ENCODE measurements at places on chromosomes 16 and 17.
A peak's percentile ranks its signal among the peaks of the same experiment; 100 is the strongest.

- no peak for DNase-seq
These were observed 2.9 kb downstream of the ORAI3 start for GRCh38 chr16:30951750-30952149.

DNA sequence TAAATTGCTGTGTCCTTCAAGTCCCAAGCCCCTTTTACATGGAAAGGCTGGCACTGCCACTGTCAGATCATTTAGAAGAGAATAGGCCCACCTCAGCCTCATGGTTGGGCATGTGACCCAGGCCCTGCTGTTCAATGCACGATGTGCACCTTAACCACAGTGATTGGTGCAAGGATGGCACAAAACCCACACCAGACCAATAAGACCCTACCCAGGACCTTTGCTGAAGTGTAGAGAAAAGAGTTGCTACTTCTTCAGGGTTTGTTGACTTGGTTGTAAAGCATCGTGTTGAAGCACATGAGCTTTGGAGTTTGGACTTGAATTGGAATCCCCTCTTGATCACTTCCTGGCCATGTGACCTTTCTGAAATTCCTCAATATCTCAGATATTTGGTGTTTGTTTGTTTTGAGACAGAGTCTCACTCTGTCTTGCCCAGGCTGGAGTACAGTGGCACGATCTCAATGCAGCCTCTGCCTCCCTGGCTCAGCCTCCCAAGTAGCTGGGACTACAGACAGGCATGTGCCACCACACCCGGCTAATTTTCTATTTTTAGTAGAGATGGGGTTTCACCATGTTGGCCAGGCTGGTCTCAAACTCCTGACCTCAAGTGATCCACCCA, 24.8 kb downstream of the DNAJA2 start:
- no peak for DNase-seq

- no peak for DNase-seq
These were observed 1.5 kb upstream of the ENGASE start for GRCh38 chr17:79073016-79073705.

GRCh38 chr16:87392821-87393679, 914 bp downstream of the MAP1LC3B start:
- no peak for DNase-seq

DNA sequence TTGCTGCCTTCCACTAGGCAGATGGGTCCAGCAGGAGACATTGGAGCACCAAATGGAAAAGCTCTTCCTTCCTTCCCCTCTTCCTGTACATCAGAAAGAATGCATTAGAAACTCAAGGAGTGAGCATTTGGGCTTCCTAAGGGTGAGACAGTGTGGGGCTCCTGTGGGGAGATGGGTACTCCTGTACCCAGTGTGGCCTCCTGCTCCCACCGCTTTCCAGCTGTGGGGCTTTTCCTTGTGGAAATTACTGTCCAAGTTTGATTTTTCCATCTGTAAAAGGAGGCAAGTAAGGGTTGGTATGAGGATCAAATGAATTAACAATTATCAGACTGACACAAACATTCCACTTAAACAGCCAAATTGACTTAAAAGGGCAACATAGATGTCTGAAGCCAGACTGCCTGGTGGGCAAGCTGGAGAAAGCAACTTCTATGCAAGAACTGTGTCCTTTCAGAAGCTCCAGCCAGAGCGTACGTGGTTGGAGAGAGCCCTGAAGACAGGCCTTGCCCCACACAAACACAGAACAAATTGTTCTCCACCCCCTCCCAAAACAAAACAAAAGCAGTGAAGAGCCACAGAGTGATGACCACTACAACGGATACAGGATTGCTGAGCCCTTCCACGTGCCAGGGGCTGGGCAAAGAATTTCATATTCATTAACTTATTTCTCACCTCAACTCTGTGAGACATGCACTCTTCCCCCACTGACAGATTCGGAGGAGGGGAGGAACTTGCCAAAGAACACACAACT, 23.1 kb upstream of the ALDH3A1 start:
- no peak for DNase-seq

- DNase-seq = no peak
These were observed 113.2 kb upstream of the MAF start for GRCh38 chr16:79713609-79714309.

DNA sequence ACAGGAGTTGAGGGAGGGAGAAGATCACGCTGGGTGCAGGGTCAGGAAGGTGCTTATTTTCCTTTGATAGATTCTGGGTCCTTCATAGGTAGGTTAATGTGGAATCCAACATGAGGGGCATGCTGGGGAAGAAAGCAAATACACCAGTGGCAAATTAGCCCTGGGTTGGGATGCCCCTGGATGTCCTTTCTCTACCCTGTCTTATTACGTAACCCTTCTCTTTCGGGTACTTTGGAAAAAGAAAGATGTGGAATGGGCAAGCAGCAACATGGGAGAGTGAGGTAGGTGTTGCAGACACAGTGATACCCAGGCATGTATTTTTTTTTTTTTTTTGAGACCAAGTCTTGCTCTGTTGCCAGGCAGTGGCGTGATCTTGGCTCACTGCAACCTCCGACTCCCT, 9.1 kb downstream of the SLC7A6 start:
- DNase-seq = no peak

DNA sequence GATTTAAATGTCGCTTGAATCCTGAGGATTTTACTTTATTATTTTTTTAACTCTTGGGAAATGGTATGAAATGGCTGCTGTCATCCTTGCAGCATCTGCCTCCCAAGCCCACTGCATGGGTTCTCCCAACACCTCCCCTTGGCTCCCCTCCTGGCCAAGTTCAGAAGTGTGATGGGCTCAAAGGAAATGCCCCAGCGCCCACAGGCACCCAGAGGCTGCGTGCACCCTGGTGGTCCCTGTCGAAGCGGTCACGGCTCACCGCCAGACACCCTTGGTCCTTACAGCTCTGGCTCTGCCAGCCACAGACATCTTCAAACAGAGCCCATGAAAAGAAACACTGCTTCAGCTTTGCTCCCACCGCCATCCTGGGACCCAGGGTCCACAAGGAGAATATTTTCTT, 334.7 kb downstream of the SOX9 start:
- no peak for DNase-seq

DNA sequence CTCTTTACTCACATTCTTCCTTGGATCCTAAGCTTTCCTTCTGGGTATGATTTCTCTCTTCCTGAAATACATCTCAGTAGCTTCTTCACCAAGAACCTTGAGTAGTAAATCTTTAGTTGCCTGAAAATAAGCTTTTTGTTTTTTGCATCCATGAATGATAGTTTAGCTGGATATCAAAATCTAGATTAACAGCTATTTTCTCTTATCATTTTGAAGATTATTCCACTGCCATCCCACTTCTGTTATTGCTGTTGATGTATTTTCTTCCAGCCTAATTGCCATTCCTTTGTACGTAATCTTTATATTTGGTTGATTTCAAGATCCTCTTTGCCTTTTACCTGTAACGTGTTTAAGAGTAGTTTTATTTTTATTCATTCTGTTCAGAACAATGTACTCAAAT, 7.6 kb upstream of the FBXO39 start:
- DNase-seq = no peak

DNA sequence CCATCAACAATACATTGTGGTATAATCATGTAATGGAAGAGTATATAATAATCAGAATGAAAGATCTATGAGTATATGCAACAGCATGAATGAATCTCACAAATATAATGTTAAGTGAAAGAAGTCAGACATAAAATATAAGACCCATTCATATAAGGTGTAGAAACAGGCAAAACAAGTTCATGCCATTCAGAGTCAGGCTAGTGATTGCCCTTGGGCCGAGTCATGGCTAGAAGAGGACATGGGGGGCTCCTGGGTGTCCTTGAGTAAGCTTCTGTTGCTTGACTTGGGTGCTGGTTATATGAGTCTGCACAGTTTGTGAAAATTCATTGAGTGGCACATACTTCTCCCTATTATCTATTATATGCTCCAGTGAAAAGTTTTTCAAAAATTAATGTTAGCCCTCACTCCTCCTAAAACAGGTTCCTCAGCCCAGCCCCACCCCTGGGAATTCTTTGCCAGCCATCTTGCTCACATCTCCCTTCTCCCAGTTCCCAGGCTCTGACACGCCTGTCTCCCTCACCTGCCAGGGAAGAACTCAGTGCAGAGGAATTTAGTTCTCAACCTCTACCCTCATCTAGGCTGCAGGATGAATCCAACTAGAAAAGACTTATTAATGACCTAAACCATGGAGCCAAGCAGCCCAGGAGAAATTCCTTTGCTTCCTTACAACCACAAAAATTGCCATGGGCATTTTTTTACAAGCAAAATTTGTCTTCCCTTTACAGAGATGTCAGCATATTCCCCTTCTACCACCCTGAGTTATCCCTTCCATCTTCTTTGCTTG, 52.4 kb upstream of the NFAT5 start:
- DNase-seq = no peak

GRCh38 chr16:67235816-67236562, 9.1 kb downstream of the TMEM208 start:
- DNase-seq = peak; percentile 30

GRCh38 chr16:66534376-66534799, 15.5 kb downstream of the TK2 start:
- no peak for DNase-seq

GRCh38 chr17:81733507-81734404, 21.7 kb downstream of the SLC25A10 start:
- peak; percentile 65 for DNase-seq

DNA sequence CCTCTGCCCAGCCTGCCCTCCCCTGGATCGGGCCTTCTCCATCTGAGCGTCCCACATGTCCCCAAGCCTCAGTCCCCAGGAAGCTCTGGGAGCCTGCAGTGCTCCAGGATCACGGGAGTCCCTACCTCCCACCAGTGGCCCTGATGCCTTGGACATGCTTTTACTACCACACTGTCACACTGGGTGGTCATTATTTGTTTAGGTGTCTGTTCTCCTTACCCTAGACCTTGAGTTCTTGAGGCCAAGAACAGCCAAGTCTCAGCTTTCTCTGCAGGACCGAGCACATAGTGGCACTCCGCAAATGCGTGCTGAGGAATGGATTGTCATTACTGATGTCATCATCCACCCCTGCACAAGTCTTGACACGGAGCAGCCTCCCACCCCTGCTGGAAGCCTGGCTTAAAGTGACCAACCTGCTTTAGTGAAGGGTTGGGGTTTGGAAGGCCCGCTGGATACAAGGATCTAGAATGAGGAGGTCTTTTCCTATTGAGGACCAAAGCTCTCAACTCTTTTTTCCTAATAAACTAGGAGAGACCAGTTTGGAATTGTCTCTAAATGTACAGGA, 132.9 kb upstream of the CRHR1 start:
- no peak for DNase-seq

DNA sequence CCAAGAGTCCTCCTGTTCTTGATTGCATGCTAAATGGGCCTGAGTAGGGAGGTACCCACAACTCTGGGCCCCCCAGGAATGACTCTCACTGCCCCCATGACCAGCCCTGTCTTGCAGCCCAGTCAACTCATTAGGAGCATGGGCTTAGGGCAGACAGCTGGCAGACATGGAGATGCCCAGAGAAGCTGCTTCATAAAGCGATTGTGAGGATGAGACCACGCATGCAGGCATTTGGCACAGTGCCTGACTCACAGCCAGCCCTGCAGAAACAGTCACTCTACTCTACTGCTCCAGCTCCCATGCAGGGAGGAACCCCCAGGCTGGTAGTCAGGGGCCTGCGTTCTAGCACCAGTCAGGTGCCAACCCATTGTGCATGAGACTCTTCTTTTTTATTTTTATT, 8.4 kb upstream of the C16orf82 start:
- no peak for DNase-seq

GRCh38 chr16:12178251-12178990, 201.9 kb downstream of the SNX29 start:
- no peak for DNase-seq

- DNase-seq = no peak
These were observed 139.6 kb upstream of the SALL1 start for GRCh38 chr16:51290442-51291285.

- DNase-seq = peak; percentile 33
These were observed 120.7 kb downstream of the GAS7 start for GRCh38 chr17:10077561-10078299.

DNA sequence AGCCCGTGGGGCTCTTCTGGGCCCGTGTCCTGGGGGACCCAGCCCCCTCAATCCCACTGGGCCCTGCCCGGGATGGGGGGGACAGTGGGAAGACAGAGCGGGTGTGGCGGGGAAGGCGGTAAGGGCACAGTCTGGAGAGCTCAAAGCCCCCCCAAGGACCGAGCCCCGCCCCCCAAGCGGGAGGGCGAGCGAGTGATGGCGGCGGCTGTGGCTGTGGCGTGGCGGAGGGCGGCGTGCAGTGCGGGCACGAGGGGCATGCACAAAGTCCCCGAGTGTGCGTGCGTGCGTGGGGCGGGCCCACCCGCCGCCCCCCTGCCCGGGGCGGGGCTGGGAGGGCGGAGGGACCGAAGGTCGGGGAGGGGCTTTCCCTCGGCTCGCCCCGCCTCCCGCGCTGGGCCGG, 3.6 kb upstream of the WDR24 start:
- peak; percentile 30 for DNase-seq

DNA sequence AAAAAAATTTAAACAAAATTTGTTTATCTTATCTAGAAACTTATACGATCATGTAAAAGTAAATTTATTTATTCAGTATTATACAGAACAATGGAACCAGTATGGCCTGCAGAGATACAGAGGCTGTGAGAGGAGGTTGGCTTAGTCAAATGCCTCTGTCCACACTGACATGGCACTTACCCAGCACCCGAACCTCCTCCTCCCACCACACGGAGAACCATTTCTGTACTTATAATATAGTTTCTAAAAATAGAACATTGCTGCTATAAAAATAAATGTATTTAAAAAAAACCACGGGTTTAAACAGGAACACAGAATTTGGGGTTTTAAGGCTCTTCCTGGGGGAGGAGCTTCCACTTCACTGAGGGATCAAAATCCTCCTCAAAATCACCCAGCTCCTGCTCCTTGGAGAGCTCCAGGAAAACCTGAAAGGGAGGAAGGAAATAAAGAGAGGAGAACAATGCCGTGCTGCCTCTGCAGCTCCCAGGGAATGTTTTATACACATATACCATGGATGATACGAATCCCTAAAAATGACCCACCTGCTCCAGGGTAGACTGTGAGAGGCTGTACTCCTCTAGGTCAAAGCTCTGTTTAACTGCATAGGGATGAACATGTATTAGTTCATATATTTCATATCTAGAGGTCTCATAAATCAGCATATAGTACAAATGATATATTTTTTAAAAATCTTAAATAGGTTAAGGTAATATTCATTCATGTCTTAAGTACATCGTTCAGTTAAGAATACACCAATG, 87.3 kb downstream of the ABCA8 start:
- no peak for DNase-seq

GRCh38 chr17:50274142-50274896, at the start of gene TMEM92:
Gene TMEM92, plus strand, starts transcription at chr17:50274466. Its CDS starts 36 bp downstream, at chr17:50274502.
- DNase-seq = no peak

- DNase-seq = no peak
These were observed 339.6 kb upstream of the CDH5 start for GRCh38 chr16:66026787-66027330.

All from CD4-positive, alpha-beta T cell treated with Interleukin-4 for 1 hour (primary cell).